ENCODE measurements at places on chromosomes 6 and 20.

GRCh38 chr20:62742979-62743776, 34.5 kb downstream of the NTSR1 start:
- DNase-seq: no peak

GRCh38 chr6:100099189-100100074, 105.4 kb upstream of the MCHR2 start:
- DNase-seq: no peak

GRCh38 chr20:51871943-51872342, 69.6 kb upstream of the SALL4 start:
- no peak for DNase-seq

DNA sequence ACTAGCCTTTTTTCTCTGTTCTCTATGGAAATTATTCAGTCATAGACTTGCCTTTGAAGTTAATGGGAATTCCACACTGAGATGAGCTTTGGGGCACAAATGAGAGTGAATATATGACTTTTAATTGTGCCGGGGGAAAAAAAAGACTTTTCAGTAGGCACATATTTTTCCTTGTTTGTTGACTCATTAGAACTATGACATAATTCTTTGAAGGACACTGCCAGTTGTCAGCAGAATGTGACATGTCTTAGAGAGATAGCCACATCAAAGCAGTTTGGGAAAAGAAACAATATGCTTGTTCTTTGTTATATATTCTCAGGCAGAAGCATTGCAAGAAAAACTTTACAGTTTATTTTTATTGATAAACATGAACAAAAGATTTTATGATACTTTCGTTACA, 138.3 kb downstream of the COL9A1 start:
- no peak for DNase-seq

DNA sequence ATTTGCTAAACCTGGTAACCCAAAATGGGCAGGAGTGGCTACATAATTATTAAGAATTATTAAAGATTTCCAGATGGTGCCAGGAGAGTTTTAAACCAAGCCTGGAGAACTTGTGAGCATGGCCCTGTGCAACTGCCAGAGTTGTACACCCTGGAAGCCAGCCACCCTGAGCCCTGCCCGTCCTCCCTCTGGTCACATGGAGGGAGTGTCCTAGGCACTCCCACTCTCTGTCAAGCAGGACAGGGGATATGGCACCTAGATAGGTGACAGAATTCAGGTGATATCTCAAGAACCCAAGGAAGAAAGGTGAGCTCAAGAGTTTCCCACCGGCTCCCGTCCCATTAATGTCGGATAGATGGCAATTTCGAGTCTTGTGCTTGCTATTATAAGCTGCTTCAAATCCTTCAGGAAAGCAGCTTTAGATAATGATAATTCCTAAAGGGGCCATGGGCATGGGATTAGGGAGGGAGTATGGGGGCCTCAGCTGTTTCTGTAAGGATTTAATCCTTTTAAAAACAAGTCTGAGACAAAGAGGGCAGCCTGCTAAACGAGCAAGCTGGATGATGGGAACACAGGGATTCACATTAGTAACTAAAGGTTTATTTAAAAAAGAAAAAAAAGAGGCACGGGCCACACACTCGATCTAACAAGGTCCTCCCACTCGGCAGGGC, 169.1 kb downstream of the BMP7 start:
- DNase-seq: no peak

GRCh38 chr20:22791877-22792525, 207.6 kb upstream of the FOXA2 start:
- DNase-seq: no peak

GRCh38 chr6:130162421-130162820, 60.3 kb downstream of the SAMD3 start:
- no peak for DNase-seq

DNA sequence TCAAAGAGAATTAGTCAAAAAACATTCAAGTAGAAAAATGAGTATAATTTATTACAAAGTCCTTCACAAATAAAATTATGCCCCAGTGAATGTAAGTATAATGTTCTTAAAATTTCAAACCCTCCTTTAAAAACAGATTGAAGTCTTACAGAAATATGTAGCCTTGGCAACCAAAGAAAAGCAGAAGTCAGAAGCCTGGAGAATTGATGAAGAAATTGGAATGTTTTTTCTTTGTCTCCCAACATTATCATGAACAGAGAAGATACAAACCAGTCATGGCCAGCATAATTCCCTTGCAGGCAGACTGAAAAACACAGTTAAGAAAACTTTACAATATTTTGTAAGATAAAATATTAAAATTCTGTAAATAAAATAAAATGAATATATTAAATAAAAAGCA, 221.9 kb downstream of the TBC1D32 start:
- no peak for DNase-seq

DNA sequence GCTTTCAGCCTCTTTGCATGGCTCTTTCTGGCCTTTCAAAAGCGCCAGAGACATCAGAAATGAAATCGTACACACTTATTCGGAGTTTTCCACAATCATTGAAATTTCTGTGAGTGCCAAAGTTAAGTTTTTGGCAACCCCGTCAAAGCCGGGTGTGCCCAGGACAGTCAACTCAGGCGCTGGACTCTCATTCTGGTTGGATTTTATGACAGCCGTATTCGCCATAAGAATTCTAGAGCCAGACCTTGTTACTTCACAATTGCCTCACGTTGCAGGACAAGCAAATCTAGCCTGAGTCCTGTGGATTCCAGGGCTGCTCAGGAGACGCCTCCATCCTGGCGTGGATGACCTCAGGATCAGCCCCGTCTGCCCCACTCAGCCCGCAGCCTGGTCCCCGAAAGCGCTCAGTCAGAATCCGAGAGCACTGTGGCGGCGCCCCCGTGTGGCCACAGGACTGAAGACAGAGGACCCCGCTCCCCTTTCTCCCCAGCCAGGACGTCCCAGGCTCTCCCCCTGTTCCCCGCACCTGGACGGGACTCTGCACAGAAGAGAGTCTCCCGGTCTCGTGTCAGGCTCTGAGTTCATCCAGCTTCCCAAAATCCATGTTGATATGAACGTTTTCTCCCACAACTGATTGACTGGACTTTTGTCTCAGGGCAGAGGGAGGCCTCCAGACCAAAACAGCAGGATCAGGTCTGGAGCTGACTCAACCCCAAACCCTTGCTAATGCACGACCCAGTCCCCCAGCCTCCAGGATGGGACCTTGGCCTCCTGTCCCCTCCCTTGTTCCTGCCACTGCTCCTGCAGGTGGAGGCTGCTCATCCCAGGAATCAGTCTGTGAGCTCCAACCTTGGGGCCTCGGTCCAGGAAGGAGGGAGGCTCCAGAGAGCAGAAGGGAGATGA, 38.2 kb downstream of the MICA start:
- peak; percentile 89 for DNase-seq

GRCh38 chr6:130958468-130958867, 104.6 kb downstream of the EPB41L2 start:
- DNase-seq: no peak

GRCh38 chr20:15710636-15711035, 862.6 kb downstream of the KIF16B start:
- DNase-seq: no peak

DNA sequence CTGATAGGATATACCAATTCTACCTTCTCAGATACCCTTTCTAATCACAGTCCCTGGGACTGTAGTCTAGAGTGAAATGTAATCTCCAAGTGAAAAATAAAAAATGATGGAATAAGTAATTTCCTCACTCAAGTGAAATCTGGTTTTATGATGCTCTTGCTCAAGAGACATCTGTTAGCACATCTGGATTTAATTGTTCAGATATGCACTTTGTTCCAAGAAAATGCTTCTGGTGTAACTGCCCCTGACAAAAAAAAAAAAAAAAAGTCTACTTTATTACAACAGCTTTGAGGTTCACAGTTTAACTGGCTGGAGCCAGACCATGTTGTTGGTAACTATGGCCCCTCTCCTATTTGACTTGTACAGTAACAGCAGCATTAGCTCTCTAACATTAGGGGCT, 251.8 kb downstream of the BTBD9 start:
- no peak for DNase-seq

- no peak for DNase-seq
Measured at GRCh38 chr6:26215585-26216358, 128.5 kb downstream of the HFE start.

DNA sequence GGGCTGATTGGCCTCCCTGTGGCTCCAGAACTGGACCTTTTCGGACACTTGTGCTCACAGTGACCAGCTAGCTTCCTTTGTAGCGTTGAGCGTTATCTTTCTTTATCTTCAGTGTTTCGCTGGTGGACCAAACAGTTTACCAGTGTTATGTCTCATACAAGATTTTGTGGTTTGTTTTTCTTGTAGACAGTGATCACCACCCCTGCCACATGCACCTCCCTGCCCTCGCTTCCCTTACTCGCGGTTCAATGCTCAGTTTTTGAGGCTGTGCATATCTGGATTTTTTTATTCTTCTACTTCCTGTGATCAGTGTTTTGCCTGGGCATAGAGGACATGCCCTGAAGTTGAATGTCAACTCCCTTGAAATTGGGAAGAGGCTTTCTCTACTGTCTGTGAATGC, 16.4 kb downstream of the MYT1 start:
- DNase-seq: no peak

- no peak for DNase-seq
Measured at GRCh38 chr20:58219342-58219700, 9.1 kb downstream of the ANKRD60 start.

DNA sequence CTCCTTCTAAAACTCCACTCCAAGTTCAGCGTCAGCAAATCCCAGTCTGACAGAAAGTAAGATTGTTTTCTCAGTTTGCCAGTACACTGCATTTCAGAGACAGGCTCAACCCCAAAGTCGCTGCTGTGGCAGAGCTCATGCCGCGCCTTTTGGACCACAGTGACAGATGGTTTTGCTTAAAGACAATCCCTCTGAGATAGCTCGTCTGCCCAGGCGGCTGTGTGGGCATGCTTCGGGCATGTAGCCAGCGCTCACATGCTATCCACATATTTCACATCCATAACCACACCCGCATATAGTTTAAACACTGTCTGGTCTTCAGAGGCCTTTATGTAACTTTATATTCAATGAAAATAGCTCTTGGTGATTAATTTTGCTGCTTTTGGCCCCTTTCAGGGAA, 14.7 kb upstream of the PXDC1 start:
- no peak for DNase-seq

- no peak for DNase-seq
Measured at GRCh38 chr20:7257692-7258466, 490.4 kb downstream of the BMP2 start.

GRCh38 chr6:82144852-82145340, 102.6 kb downstream of the IBTK start:
- no peak for DNase-seq

DNA sequence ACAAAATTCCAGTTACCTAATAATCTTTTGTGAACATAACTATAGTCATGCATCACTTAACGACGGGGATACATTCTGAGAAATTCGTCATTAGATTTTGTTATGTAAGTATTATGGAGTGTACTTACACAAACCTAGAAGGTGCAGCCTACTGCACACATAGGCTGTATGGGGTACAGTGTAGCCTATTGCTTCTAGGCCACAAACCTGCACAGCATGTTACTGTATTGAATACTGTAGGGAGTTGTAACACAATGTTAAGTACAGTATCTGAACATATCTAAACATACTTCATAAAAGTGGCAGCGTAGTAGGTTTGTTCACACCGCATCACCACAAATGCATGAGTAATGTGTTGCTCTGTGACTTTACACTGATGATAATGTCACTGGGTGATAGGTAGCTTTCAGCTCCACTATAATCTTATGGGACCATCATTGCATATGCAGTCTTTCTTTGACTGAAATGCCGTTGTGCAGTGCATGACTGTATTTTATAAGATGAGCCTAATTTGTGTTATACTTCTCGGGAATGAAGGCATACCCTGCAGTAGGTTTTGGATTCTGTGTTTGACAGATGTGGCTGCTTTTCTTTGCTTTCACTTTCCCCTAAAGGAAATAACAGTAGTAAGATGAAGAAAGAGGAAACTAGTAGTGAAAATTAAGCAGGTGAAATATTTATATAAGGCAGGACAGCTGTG, 365.6 kb downstream of the FARS2 start:
- no peak for DNase-seq
